T follicular helper cell (primary cell): ENCODE measurements at places on chromosomes 3 and 15.

- no peak for DNase-seq
Measured at GRCh38 chr3:134755821-134756220, 39.2 kb upstream of the EPHB1 start.

GRCh38 chr3:16807391-16807790 lies 77.4 kb upstream of the PLCL2 start:
- DNase-seq = no peak

DNA sequence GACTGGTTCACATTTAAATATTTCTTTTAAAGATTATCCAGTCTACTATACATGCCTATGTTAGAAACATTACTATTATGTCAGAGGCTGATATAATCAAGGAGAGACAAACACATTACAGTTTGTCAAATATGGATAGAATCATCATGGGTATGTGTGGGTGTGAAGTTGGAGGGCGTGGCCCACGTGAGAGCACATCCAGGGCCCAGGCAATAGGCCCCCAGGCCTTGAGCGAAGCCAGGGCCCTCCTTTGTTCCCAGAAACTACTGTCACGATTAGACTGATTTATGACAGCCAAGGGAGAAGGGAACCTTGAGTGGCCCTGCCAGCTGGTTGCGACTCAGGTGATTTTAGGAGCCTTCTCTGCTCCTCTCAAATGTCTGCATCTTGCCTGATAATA lies 26.9 kb upstream of the LDHAL6B start:
- no peak for DNase-seq

DNA sequence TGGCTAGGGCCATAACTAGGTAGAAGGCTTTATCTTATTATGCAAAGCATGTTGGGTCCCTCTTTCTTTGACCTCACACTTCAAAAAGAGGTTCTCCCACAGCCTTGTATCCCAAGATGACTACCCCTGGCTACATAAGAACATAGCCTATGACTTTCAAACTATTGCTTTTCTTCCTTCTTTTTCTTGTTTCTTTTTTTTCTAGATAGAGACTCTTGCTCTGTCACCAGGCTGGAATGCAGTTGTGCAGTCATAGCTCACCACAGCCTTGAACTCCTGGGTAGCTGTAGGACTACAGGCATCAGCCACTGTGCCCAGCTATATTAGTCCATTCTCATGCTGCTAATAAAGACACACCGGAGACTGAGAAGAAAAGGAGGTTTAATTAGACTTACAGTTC lies 47.2 kb downstream of the DIPK2A start:
- no peak for DNase-seq

GRCh38 chr15:57215326-57215725 lies 161.0 kb upstream of the CGNL1 start:
- DNase-seq = no peak

DNA sequence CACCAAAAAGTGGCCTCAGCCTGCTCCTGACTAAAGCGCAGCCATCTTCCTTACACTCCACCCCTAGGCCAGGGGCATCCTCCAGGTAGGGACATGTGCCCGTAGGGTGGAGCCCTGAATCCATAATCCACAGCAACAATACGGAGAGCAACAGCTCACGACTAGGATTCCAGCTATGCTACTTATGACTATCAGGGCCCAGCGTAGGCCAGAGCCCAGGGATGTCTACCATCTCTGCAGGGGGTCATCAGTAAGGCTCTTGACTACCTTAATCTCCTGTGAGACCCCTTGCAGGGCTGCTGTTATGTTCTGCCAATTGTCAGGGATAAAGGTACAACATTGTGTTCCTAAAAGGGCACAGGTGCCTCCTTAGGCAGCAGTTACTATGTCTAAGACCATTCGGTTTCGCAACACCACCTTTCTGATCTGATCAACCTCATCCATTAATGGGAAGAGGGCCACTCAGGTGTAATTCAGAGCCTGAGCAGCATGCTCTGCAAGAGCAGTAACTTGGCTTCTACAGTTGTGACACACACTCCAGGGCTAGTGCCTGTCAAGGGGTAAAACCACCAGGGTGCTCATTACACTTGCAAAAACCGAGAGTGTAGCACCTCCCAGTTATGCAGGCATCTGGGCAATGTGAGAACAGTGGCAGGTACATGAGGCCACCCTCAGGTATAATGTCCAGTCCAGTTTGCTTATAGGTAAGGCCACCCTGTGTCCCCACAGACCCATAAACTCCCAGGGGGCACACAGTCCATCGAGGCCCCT lies 11.0 kb downstream of the CCRL2 start:
- DNase-seq = no peak

GRCh38 chr15:60390871-60391501 lies 6.8 kb downstream of the ANXA2 start:
- DNase-seq = no peak

- DNase-seq = no peak
Measured at GRCh38 chr15:50066202-50066601, 52.8 kb downstream of the ATP8B4 start.

DNA sequence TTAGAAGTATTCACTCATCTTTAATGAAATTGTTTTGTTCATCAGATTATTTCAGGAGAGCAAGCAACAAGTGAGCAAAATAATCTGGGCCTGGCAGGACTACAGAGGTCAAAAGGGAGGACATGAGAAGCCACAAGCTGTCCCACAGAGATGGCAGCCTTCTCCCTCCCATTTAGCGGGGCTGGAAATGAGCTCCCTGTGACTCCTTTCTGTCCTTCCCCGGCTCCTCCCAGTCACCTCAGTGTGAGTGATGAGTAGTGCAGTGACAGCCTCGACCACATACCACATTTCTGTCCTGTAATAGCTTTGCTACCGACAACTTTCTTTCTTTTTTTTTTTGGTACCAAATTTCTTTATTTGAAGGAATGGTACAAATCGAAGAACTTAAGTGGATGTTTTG lies 38.0 kb downstream of the RAB7A start:
- DNase-seq = no peak

DNA sequence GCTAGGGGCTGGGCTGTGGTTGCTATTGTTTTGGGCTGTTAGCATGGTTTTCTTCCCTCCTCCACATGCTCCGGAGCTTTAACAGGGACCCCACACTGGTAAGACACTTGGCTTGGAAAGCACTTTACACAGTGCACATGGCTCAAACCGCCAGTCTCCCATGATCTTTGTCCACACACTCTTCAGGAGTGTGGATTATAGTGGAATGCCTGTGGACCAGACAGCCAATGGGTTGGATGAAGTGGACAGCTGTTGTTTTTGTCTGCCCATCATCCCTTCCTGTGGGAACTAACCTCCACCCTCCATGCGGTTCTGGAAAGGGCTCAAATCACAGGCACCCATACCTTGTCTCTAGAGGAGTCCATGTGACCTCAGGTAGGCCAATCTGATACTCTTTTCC lies 10.0 kb downstream of the PAQR9 start:
- no peak for DNase-seq

DNA sequence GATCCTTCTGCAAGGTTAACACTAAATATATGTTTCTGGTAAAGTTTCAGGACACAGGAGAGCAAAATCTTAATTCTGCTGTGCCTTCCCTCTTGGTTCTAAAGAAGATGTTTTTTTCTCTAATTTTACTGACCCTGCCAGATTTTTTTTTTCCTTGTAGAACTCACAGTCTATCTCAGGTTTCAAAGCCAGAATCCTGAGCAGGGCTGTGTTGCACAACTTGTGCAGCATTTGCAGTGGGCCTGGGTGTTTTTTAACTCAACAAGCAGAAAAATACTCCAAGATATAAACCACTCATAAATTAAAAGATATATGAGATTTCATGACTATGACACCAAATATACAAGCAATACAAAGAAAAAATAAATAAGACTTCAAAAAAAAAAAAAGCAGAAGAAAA lies 40.2 kb upstream of the ARF4 start:
- DNase-seq = no peak

DNA sequence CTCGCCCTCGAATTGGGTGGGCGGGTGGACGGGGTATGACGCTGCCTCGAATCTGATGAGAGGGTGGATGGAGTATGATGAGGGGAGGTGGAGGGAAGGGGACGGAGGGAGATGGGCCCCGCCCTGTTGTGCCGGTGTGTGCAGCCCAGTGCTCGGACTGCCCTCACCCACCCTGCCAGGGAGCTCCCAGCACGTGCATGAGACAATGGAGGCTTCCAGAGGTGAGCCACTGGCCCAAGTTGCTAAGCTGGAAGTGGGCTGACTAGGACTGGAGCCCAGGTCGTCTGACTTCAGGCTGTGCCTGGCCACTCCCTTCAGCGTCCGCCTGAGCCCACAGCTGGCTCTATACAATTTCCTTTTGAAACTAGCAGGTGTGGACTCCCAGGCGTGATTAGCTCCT lies 47.0 kb upstream of the CTSH start:
- DNase-seq = no peak

DNA sequence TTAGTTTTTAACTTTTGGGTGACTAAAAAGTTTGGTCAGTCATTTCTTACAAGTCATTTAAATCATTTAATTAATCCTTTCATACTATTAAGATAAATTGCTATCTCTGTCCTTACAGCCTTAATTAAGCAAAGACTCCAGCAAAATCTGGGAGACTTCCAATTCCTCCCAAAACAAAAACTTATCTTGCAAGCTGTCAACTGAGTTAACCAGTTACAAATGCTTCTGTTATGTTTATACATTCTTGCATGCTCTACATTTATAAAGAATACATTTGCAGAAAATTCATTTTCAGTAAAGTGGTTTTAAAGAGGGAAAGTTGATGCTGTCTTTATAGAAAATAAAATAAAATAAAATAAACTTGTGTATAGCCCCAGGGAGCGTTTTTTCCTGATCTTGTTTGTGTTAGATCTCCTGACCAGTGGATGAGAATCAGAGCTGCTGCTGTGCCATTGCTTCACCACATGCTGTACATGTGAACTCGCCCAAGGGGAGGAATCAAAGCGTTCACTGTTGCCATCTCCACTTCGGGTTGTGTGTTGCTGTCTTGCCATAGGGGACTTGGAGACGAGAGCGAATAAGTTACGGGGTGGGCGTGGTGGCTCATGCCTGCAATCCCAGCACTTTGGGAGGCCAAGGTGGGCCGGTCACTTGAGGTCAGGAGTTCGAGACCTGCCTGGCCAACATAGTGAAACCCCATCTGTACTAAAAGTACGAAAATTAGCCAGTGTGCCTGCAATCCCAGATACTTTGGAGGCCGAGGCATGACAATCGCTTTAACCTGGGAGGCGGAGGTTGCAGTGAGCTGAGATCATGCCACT lies 5.5 kb downstream of the CCR4 start:
- DNase-seq = no peak

DNA sequence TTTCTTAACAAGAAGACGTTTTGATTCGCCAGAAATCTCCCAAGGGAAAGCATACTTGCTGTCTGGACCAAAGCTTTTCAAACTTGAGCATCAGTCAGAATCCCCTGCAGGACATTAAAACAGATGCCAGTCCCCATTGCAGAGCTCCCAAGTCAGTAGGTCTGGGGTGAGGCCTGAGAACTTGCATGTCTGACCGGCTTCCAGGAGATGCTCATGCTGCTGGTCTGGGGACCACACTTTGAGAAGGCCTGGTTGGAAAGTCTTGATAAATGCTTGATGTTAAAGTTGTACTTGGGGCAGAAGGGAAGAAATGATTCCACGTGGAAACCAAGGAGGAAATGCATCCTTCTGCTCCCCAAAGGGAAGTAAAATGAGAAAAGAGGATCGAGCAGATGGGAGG lies 24.3 kb upstream of the CAV3 start:
- no peak for DNase-seq

DNA sequence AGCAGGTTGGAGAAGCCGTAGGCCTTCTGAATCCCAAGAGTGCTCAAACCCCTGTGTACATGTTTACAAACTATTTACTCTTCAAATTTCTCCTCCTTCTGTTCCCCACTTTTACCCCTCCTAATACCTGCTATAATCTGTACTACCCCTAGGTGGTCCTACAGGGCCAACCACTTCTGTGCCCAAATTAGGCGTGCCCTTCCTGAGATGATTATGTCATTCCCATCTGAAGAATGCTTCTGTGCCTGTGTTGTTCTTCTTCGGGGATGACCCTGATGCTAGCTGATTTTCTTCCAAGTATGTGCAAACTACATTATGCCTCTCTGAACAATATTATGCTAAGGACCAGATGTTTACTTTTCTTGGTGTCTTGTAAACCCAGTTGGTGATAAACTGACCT lies 20.5 kb downstream of the RBP2 start:
- no peak for DNase-seq

- DNase-seq = no peak
Measured at GRCh38 chr3:87126321-87126720, 100.8 kb upstream of the CHMP2B start.

GRCh38 chr3:42790714-42791229 lies 13.5 kb downstream of the HIGD1A start:
- DNase-seq = no peak

DNA sequence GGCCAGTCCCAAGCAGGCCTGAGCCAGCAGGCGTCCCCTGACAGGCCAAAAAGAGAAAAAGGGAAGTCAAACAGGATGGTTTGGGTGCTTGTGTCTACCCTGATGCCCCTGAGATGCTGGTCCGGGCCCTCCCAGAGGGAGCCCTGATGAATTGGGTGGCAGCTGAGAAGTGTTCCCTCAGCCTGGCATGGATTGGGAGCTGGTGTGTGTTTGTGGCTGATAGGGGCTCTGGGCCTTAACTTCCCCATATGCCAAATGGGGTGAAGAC lies 1.4 kb downstream of the FBLN2 start:
- no peak for DNase-seq

DNA sequence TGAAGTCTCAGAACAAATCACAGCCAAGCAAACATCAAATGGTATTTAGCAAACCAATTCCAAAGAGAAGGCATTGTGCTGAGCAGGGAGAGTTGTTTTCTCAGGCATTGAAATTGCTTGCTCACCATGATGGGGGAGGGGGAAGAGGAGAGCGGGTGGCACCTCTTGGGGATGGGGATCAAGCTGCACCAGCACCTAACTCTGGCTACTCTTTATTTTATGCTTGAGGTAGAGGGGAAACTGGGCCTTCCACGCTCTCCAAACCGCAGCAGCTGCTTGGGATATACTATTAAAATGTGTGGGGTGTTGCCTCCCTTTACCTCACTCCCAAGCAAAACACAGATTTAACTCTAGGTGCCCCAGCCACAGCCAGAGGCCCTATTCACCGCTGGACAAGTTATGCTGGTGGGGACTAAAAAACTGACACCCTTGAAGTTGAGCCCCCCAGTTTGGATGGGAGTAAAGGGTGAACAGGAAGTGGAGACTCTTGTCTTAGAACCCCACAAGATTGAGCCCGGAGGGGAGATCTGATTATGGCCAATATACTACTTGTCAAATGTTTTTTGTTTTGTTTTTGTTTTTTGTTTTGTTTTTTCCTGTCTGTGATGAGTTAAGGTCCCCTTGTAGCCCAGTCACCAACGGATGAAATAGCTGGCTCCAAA lies 5.0 kb upstream of the FOXB1 start:
- no peak for DNase-seq

GRCh38 chr3:125140818-125141595 lies 71.5 kb downstream of the SLC12A8 start:
- DNase-seq = no peak
